Activated CD8-positive, alpha-beta T cell treated with anti-CD3 and anti-CD28 coated beads for 36 hours (primary cell): ENCODE measurements at places on chromosomes 1 and 21.

- no peak for DNase-seq
Observed at GRCh38 chr21:36126621-36127110, 8.2 kb upstream of the CBR3 start.

DNA sequence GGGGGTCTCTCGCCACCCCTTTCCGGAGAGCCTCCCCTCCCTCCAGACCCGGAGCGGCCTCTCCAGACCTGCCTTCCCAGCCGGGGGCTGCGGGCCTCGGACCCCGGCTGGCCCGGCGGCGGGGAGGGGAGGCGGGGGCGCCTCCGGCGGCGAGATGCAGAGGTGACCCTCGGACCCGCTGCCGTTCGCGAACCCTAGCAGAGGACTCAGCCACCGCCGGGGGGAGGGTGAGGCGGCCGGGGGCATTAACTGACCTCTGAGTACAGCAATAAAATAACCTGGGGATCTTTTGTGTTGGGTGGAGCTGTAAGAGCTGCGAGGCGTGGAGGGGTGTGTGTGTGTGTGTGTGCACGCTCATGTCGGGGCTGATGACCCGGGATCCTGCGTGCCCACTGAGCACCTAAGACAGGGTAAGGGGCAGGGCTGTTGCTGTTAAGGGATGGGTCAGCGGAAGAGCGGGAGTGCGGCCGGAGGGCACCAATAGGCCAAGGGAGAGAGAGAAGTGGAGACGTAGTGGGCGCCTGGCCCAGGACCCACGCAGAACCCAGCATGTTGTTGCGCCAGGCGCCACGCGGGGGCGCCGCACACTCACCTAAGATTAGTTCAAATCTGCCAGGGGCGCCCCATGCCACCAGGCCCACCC, 6.3 kb downstream of the HAPLN2 start:
- DNase-seq: peak; percentile 74

DNA sequence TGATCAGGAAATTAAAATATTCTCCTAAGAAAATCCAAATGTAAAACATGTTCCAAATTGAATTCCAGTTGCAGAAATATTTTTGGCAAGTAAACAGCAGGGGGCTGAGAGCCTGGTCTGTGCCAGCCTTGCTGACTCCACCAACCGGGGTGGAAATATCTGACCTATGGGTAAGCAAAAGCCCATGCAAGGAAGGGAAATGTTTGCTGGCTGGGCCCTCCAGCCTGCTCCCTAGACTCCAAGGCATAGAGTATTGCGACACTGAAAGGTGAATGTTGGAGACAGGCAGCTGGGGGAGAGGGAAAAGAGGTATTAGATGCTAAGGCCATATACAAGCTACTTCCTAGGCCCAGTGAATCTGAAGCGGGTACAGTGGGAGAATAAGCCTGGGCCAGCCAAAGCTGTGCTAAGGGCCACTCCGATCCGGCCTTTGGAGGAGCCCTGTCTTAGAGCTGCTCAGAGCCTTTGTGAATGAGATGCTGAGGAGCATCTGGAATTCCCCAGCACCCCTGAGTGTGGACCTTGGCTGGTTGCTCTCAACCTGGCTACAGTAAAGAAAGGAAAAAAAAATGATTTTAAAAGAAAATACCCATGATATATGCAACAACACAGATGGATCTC, 24.9 kb upstream of the ATP1B1 start:
- DNase-seq: no peak

DNA sequence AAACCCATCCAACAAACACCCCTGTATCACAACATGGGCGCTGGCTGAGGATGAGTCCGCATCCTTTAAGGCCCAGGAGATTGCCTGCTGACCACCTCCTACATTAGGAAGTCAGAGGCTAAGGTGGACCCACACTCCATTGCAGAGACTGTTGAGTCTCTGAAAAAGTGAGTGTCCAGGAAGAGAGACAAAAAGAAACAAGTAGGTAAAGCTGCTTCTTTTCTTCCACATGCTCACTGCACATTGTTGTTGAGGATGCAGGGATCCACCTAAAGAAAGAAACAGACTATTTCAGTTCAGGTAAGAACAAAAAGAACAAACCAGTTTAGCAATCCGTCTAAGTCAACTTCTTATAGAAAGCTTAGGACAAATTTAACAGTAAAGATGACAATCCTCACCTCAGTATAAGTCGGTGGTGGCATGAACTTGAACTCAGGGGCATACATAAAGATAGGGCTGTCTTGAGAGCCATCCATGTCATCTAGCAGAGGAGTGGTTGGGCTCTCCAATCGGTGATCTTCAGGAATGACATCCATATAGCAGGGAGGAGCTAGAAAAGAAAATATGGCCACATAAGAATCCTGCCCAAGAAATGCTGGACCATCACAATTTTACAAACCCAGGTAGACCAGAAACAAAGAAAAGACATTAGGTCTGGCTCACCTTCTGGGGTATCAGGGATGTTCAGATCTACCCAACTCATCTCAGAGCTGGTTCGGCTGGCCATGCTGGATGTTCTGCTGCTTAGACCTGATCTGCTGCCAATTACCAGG, 2.6 kb downstream of the TXNIP start:
- no peak for DNase-seq

- no peak for DNase-seq
Observed at GRCh38 chr1:86938450-86938849, 24.0 kb downstream of the HS2ST1 start.

- no peak for DNase-seq
Observed at GRCh38 chr1:157252473-157252872, 114.3 kb upstream of the ETV3 start.

- no peak for DNase-seq
Observed at GRCh38 chr1:201655243-201655642, 116.3 kb downstream of the NAV1 start.

DNA sequence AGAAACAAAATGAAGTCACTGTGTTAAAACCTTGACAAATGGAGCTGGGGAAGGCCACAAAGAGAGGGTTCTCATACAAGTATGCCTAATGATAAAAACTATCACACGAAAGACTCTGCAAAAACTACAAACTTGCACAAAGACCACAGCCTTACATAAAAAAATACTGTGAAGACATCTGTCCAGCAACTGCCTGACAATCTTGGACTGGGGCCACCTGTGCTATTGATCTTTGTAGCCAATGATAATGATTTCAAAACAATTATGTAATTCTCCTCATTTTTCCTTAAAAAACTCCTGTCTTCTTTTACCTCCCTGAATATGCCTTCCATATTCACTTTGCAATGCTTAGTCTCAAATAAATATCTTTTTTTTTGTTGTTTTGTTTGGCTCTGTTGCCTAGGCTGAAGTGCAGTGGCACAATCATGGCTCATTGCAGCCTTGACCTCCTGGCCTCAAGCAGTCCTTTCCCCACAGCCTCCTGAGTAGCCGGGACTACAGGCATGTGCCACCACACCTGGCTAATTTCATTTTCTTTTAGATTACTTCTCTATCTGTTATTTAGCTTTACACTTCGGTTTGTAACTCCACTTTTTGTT, 79.4 kb upstream of the RHOU start:
- DNase-seq: no peak

GRCh38 chr1:39268906-39269305, 64.4 kb downstream of the MACF1 start:
- DNase-seq: no peak

GRCh38 chr1:7302873-7303272, 468.2 kb upstream of the VAMP3 start:
- no peak for DNase-seq

DNA sequence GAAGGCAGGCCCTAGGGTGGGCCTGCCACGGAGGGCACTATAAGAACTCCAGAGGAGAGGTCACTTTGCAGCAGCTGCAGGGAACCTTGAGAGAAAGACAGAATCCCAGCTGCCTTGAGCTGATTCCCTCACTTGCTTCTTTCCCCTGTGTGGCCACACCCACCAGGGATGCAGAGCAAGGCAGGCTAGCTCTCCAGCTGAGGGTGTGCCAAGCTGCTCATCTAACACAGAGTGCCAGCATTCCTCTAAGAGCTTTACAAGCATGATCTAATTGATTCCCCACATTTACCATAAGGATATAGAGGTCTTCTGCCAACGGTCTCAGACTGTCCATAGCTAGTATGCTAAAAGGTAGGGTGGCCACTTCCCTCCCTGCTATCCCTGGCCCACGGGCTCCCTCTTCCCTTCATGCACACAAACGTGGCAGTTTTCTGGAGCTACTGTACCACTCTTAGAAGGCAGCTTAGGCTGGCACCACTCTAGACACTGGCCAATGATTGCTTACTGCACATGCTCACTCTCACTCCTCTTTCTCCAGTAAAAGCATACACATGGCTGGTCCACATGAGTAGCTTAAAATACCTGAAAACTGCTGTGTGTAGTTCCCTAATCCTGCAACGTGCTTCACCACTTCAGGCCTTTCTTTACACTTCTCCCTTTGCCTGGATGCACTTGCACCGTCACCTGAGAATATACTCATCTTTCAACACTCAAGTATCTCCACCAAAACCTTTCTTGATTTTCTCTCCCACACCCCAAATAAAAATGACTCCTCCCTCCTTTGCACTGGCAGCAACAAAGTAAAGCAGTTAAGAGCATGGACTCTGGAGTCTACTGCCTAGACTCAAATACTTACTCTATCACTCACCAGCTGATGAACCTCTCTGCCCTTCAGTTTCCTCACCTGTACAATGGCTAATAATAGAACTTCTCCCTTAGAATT, 57.7 kb downstream of the DMAP1 start:
- no peak for DNase-seq

GRCh38 chr1:55057270-55057955, 18.1 kb downstream of the PCSK9 start:
- DNase-seq: no peak

DNA sequence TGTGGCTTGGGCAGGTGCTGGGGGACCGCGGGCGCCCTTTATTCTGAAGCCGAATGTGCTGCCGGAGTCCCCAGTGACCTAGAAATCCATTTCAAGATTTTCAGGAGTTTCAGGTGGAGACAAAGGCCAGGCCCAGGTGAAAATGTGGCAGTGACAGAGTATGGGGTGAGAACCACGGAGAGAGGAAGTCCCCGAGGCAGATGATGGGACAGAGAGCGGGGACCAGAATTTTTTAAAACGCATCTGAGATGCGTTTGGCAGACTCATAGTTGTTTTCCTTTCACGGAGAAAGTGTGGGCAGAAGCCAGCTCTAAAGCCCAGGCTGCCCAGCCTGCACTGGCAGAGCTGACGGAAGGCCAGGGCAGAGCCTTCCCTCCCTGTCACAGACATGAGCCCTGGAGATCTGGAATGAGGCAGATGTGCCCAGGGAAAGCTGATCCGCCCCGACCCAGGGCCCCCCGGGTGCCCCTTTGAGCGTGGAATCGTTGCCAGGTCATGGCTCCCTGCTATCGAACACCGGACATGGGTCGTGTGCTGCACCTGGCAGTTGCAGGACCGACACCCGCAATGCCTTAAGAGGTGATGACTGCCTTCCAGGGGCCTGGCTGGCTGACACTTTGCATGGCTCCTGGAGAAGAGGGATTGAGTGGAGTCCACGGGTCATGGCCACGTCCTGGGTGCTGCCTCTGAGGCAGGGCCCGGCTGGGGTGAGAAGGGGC, 6.5 kb upstream of the SLX9 start:
- no peak for DNase-seq

- no peak for DNase-seq
Observed at GRCh38 chr21:18715606-18716005, 312.0 kb upstream of the TMPRSS15 start.

- peak; percentile 62 for DNase-seq
Observed at GRCh38 chr21:30839304-30839703, 9.7 kb upstream of the KRTAP7-1 start.

GRCh38 chr1:178633056-178633455, 92.0 kb upstream of the RALGPS2 start:
- DNase-seq: no peak

DNA sequence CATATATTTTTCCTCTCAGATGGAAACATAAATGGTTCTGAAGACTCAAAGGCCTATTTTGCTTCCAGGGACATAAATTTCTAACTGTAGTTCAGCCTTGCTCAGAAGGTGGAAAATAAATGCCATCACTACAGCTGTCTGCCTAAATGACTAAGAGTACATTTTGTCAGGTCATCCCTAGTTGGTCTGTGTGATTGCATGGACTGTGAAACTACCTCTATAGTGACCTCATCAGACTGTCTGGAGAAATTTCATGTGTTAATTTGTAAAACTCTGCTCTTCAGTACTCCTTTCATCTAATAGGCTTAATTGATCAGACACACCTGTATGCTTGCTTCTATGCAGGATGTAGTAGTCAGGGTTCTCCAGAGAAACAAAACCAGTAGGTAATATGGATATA, 886.9 kb downstream of the AMY1C start:
- no peak for DNase-seq

GRCh38 chr1:173113015-173113741, 62.4 kb upstream of the TNFSF18 start:
- no peak for DNase-seq

- DNase-seq: no peak
Observed at GRCh38 chr1:209229494-209230061, 353.9 kb upstream of the CAMK1G start.

DNA sequence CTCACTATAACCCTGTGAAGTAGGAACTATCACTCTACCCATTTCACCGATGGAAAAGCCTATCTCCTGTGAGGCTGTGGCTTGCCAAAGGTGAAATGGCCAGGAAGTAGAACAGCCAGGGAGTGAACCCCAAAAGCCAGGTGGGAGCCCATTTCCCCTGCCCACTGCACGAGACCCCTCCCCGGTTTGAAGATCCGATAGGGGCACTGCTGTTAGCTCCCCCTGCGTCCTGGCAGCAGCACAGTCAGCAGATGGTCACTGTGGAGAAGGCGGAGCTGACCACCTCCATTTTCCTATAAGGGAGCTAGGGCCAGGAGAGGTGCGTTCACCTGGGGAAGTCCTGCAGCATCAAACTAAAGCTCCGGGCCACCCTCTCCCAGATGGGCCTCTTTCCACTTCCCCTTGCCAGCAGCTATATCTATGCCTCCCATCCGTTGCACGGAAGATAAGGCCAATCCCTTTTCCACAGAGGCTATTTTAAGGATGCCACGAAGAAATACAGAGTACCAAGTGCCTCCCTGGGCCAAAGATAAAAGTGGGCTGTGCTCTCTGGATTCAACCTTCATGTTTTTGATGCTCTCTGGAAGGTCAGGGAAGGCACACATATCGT, 7.8 kb downstream of the ERG start:
- no peak for DNase-seq

DNA sequence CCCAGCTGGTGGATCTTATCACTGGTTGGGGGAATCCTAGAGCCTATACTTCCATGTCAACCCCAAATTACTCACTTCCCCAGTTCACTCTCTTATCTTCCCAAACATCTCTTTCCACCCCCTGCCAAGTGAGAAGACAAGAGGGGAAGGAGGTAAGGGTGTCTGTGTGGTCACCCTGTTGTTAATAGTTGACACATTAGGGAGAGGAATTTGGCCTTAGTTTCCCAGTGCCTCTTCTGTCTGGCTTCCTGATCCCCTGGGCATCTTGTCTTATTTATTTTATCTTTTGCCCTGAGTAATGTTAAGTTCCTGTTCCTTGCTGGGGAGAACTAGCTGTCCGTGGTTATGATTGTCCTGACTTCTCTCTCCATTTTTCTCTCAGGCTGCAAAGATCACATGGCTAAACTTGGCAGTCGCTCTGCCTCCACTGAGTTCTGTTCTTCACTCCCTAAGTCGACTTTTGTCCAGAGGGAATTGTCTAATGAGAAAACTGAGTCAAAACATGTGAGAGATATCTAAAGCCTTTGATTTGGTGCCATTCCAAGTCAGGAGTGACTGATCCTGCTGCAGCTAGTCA, 157.1 kb upstream of the SYT6 start:
- DNase-seq: no peak
